Cortex of kidney (tissue), 1 donor: ENCODE measurements at places on chromosomes 5 and 9.

GRCh38 chr5:74209571-74209970 lies 431.0 kb downstream of the ENC1 start:
- DNase-seq, result no peak

DNA sequence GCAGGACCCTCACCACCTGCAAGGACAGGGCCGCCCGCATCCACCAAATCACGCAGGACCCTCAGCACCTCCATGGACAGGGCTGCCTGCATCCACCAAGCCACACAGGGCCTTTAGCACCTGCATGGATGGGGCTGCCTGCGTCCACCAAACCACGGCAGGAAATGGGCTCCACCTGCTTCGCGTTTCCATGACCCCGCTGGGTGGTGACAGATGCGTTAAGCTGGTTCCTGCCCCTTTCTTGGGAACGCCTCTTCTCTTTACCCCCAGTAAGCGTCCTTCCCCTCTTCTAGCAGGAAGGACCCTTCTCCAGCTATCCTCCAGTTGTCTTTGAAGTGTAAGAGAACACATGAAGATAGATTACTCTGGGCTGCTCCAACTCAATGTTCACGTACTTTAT lies 13.5 kb downstream of the FBP1 start:
- DNase-seq, result no peak

DNA sequence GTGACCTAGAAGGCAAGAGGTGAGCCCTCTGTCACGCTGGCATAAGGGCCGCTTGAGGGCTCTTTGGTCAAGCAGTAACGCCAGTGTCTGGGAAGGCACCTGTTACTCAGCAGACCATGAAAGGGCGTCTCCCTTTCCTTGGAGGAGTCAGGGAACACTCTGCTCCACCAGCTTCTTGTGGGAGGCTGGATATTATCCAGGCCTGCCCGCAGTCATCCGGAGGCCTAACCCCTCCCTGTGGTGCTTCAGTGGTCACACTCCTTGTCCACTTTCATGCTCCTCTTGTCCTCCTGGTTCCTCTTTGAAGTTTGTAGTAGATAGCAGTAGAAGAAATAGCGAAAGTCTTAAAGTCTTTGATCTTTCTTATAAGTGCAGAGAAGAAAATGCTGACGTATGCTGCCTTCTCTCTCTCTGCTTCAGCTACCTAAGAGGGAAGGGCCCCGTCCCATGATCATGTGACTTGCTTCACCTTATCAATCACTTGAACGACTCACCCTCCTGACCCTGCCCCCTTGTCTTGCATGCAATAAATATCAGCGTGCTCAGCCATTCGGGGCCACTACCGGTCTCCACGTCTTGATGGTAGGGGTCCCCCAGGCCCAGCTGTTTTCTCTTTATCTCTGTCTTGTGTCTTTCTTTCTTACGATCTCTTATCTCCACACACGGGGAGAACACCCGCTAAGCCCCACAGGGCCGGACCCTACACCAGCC lies 16.7 kb upstream of the SCGB3A1 start:
- DNase-seq, result no peak

- no peak for DNase-seq
Measured at GRCh38 chr9:96050048-96050860, 174.8 kb downstream of the ERCC6L2 start.

GRCh38 chr9:89529243-89530035 lies 31.5 kb upstream of the SEMA4D start:
- no peak for DNase-seq

DNA sequence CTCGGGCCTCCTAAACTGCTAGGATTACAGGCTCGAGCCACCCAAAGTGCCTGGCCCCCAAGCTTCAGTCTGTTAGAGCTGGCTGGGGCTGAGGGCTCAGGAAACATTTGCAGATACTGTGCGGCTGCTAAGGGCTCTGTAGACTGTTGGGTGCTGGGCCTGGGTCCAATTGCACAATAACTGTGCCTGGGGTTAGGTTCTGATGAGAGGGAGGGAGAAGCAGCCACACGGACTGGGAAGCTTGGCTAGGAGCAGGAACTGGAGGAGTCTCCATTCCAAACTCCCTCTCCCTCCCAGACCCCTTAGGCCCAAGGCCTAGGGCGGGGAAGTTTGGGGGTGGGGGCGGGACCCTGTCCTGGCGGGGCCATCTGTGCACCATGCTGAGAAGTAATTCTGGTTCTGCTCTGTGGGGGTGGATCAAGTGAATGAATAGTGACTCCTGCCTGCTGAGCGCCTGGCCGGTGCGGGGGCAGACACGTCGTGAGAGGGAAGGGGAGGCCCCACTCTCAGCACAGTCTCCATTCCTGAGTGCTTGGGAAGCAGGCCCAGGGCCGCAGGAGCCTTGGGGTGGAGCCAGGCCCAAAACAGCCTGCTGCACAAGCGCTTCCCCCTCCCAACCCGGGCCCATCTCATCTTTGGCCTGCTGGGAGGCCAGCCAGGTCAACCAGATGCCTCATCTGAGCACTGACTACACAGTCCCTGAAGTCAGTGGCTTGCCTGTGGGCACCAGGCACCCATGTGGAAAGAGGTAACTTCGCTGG lies 1.5 kb downstream of the ASS1 start:
- no peak for DNase-seq

DNA sequence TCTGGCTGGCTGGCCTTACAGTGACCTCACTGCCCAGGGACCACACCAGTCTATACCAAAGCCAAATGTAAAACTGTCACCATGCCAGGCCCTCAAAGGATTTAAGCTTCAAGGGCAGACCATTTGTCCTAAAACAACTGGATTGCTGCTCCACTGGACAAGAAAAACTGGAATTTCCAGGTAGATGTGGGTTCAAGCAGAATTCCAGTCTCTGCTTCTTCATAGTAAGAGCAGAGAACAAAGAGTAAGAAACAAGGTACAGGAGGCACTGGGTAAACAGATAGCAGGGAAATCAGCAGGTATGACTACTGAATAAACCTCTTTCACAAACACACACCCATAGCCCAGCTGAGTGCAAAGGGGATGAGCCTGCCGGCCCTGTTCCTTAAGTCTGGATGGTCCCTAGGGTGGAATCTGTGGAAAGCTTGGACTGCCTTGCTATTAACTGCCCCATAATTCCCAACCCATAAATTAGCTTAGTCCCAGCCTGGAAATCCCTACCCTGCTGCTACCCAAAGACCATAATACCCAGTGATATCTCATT lies 5.5 kb downstream of the B4GALT1 start:
- no peak for DNase-seq

GRCh38 chr5:61270510-61271165 lies 61.4 kb upstream of the ZSWIM6 start:
- DNase-seq, result no peak

DNA sequence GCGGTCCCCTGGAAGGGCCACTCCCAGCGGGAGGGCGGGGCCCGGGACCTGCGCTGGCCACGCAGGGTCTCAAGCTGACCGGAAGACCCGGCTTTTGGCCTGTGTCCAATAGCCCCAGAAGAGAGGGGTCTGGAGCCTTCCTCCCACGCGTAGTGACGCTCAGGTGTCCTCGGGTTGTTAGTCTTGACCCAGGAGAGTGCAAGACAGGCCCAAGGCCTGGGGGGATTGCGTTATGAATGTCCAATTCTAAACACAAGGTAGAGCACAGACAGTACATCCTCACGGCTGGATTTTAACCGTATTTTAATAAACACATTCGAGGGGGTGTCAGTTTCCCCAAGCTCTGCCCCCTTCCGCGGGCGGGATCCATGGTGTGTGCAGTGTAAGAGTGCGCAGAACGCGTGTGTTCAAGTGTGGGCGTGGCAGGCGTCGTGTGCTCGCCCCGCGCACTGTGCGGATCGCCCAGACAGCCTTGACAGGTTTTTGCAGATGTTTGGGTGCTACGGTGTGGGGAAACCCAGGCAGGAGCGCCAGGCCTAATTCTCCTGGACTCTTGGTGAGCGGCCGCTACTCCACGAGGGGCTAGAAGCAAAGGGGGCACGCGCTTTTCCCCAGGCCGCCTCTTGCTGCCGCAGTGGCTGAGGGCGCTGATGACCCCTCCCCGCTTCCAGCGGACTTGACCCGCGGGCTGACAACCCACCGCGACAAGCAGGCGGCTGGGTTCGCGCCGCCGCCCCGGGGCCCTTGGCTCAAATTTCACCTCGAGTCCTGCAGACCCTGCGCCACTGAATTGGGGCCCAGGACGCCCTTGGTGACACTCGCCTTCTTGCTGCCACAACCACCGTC lies 6.1 kb upstream of the DMRT3 start:
- DNase-seq, result no peak

GRCh38 chr9:127979333-127980059 lies 1.3 kb downstream of the EEIG1 start:
- no peak for DNase-seq

DNA sequence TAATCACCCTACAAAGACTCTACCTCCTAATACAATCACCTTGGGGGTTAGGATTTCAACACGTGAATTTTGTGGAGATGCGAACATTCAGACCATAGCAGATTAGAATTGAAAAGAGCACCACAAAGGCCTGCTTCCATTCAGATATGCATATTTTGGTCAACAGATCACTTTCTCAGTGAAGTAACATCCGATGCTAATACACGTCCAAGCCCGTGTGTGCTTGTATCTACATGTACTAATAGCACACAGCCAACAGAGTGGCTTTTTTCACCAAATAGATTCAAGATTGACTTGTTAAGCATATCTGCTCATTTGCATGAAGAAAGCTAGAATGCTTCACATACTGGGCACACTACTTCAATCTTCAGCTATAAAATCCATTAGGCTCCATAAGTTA lies 35.6 kb upstream of the SSBP2 start:
- no peak for DNase-seq

DNA sequence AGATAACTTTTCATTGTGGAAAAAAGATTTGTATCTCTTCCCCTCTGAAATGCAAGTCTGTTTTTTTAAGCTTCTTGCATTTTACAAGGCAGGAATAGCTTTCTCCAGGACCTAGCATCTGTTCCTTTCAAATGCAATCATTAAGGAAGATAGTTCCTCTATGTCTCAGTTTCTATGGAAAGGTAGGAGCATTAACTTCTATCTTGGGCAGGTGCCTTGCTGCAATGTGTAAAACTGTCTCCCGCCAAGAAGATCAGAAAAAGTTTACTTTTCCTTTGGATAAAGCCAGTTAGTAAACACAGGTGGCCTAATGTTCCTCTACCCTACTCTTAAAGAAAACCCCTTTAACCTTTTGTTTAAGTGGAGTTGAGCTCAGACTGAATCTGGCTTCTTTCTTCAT lies 560.6 kb upstream of the CYLC2 start:
- no peak for DNase-seq

- no peak for DNase-seq
Measured at GRCh38 chr5:68279984-68280383, 64.4 kb downstream of the PIK3R1 start.

DNA sequence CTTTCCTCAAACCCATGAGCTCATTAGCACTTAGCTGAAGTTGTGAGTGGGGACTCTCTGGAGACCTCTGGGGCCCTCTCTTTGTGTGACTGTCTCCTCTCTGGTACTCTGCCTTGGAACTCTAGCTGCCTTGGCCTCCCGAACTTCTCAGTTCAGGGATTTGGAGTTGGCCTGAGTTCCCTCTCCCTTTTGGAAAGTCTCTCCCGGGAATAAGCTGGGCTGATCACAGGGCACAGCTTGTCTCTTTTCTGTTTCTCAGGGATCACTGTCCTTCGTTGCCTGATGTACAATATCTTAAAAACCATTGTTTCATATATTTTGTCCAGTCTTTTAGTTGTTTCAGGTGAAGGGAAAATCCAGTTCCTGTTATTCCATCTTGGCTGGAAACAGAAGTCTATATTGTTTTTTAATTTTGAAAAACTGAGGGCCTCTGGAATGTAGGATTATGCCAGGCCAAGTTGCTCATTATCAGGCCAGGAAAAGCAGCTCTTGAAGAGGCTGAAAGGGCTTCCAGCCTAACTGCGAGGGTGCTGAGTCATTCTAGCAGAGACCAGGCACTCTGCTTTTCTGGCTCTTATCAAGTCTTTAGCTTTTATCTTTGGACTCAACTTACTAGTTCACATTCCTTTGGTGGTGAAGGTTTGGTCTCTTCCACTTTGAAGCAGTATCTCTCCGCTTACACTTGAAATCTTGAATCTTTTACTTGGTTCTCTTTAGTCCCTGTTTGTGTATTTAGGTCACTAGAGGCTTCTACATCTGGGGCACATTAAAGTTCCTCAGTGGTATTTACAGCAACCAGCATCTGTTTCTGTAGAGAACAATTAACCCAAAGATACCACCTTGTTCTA lies 8.4 kb upstream of the RGS3 start:
- DNase-seq, result no peak

DNA sequence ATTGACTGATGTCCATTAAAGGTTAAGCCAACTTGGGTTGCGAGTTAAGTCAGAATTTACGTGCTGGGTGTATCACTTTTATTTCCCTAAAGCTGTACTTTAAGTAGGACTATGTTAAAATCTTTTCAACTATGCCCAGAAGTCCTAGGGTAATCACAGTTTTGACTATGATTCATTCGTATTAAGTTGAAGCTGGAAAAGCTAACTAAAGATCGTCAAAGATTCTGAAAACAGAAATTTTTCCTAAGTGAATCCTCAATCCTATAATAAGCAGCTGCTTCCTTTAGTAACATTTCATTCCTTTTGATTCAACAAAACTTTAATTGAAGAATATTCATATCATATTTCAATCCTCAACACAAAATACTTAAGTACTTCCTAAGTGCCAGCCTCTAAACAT lies 460.4 kb downstream of the ACTL7B start:
- no peak for DNase-seq

GRCh38 chr5:175478384-175479124 lies at the start of gene SFXN1:
Gene SFXN1 (plus strand): TSS chr5:175478560. CDS start chr5:175492104, 13,544 bp downstream.
- DNase-seq, result no peak

- DNase-seq, result no peak
Measured at GRCh38 chr9:127128341-127129072, 6.1 kb upstream of the ANGPTL2 start.

GRCh38 chr9:33778700-33779351 lies 16.5 kb upstream of the PRSS3 start:
- no peak for DNase-seq

DNA sequence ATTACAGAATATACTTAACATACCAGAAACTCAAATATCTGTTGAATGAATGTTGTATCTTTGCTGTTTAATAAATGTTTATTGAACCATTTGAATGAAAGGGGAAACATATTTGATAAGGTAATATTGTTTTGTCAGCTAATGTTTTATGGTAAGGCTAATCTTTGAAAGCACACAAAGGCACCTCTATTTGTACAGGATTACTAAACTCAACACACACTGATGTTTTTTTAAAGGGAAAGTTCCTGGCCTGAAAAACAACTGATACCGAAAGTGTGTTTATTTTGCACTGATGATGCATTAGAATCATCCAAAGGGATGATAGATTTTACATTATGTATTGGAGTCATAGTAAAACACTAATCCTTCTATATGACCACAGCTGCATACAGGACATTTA lies 82.5 kb downstream of the ADCY2 start:
- no peak for DNase-seq

GRCh38 chr5:10576121-10576789 lies 12.4 kb downstream of the ANKRD33B start:
- no peak for DNase-seq

GRCh38 chr9:37102486-37102885 lies 17.9 kb upstream of the ZCCHC7 start:
- no peak for DNase-seq

GRCh38 chr9:89359751-89360261 lies 41.5 kb downstream of the SECISBP2 start:
- DNase-seq, result no peak
